Amniotic stem cell (primary cell): ENCODE measurements at places on chromosomes 1 and 21.

DNA sequence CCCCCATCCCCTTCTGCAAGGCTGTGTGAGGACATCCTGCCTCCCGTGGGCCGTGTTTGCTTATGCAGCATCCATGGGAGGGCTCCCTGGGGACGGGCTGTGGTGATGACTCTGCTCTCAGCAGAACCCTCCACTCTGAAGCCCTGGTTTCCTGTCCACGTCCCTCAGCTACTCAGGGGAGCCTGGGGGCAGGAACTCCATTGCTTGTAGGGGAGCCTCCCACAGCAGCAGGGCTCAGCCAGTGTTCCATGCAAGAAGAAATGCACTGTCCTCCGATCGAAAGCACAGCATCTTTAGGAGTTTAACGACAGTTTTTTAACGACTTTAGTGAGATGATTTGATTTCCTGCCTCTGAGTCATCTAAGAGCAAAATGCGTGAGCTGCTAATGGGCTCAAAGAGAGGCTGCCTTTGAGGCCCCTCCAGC lies 8.3 kb upstream of the KCNAB2 start:
- DNase-seq = no peak

- DNase-seq = no peak
These were observed 407.0 kb downstream of the AMY1C start for GRCh38 chr1:104156738-104157137.

- DNase-seq = no peak
These were observed 50.0 kb upstream of the BOLA1 start for GRCh38 chr1:149849111-149849946.

GRCh38 chr1:200392625-200393185 lies 17.1 kb downstream of the ZNF281 start:
- DNase-seq = no peak

DNA sequence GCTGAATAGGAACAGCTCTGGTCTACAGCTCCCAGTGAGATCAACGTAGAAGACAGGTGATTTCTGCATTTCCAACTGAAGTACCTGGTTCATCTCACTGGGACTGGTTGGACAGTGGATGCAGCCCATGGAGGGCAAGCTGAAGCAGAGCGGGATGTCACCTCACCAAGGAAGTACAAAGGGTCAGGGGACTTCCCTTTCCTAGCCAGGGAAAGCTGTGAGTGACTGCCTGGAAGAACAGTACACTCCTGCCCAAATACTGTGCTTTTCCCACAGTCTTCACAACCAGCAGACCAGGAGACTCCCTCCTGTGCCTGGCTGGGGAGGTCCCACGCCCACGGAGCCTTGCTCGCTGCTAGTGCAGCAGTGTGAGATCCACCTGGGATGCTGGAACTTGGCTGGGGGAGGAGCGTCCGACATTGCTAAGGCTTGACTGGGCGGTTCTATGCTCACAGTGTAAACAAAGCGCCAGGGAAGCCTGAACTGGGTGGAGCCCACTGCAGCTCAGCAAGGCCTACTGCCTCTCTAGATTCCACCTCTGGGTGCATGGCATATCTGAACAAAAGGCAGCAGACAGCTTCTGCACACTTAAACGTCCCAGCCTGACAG lies 14.7 kb downstream of the CR1L start:
- no peak for DNase-seq

DNA sequence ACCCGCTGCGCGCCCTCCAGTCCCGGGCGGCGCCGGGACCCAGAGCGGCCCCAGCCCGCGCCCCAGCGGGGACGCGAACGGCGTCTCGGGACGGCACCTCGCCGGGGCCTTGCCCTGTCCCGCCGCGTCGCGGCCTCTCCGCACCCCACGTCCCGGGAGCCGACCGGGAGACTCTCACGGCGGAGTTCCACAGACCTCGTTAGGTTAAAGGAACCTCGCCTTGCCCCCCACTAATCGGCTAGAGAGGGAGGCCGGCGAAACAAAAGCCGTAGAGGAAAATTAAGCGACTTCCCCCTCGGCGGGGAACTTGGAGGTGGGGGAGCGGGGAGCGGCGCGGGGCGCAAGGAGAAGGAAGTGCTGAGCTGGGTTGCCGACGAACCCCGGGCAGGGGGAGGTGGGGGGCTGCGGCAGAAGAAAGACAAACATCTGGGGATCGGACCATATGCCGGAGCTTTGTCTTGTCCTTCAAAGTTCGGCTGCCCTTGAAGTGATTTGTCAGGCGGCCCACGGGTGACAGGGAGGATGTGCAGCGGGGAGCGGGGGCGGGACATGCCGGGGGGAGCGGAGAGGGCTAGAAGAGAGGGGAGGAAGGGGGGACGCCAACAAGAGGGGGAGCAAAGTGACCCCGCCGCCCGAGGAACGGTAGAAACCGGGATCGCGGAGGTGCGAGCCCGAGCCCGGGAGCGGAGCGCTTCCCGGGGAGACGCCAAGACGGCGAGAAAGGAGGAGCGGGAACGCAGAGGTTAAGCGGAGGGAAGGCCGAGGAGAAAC lies 120.0 kb upstream of the RRP15 start:
- DNase-seq = no peak

DNA sequence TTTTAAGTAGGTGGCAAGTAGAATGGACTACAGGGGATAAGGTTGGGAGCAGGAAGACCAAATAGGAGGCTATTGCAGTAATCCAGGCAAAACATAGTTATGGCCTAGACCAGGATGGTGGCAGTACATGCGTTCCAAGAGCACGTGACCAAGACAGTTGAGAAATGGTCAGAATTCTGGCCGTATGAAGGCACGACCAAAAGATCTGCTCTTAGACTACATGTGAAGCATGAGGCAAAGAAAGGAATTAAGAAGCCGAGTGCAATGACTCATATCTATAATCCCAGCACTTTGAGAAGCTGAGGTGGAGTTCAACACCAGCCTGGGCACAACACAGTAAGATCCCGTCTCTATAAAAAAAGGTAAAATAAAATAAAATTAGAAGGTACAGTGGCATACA lies 71.3 kb downstream of the LUZP1 start:
- no peak for DNase-seq

GRCh38 chr1:156707417-156708217 lies 2.2 kb upstream of the CRABP2 start:
- no peak for DNase-seq

DNA sequence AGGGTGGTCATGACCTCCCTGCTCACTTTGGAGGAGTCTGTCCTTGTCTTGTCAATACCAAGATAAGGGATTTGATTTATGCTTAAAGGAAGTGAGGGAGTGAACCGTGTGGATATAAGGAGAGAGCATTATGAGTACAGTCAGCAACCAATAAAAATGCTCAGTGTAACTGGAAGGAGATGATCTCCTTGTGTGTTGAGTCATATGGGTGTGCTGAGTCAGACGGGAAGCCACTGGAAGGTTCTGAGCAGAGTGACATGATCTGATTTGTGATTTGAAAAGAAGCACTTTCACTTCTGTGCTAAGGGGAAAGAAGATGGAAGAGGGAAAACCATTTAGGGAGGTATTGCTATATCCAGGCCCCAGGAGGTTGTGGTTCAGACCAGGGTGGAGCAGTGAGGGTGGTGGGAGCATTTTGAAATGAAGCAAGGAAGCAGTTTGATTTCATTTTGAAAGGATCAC lies 2.5 kb upstream of the BCL10 start:
- peak; percentile 86 for DNase-seq

DNA sequence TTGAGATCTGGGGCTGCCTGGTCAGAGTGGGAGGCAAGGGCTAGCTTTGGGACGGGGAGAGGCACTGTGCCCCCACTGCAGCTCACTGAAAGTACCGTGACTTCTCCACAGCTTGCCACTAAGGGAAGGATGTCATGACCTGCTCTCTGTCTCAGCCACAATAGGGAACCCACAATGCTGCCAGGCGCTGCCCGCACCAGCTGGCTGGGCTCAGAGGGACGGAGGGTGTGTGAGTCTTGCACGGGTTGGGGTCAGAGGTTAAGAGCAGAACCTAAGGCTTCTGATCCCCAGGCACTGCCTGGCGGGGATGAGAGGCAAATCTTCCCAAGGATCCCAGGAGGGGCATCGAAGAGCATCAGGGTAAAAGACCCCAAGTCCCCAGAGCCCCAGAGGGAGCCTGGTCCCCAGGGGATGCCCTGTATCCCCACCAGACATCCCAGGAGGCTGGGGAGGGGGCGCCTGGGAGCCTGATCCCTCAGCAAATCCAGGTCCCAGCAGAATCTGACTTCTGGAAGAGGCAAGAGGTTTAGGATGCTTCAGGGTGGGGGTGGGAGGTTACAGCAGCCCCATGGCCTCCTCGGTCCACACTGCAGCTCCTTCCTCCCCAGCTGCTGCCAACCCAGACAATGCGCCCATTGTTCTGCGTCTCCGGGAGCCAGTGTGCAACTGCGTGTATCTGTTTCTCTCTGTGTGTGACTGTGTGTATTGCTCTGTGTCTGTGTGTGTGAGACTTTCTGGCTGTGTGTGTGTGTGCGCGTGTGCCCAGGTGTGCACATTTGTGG lies 2.0 kb upstream of the MARCKSL1 start:
- DNase-seq = no peak

- no peak for DNase-seq
These were observed 11.3 kb downstream of the CCDC24 start for GRCh38 chr1:44002606-44003157.

- no peak for DNase-seq
These were observed 22.5 kb downstream of the DISP3 start for GRCh38 chr1:11501491-11501897.

GRCh38 chr21:46152927-46153246 lies 2.5 kb downstream of the FTCD start:
- no peak for DNase-seq

DNA sequence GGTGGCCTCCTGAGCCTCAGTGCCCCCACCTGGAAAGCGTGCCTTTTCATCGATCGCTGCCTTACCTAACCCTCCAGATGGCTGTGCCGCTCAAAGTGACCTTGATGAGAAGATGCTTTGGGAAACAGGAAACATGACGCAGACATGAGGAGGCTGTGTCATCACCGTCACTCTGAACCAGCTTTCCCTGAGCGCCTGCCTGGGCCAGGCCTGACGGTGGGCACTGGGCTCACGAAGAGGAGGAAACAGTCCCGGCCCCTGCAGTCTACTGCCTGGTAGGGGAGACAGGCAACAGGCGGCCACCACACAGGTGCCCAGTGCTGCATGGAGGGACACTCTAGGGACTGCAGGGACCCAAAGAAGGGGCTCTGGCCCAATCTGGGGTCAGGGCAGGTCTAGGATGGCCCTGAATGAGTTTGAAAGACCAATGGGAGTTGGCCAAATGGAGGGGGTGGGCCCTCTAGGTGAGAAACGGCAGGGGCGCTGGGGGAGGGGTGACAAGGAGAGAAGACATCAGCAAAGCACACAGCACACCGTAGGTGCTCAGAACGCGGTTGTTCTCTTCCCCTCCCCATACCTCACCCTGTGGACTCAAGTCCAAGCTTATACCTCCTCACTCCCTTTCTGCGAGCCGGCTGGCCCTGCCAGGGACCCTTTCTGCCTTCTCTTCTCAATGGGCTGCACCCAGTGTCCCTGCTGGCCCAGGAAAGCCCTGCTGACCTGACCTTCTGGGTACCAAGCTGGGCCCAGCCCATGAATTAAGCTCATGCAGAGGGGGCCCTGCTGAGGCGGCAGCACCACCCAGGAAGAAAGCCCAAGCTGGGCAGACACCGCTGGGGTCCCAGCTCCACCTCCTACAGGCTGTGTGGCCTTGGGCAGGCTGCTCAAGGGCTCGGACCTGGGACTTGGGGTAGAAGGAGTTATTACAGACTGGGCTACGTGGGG lies 44.9 kb downstream of the GLIS1 start:
- no peak for DNase-seq

GRCh38 chr21:43315244-43316137 lies 111.4 kb downstream of the SIK1 start:
- DNase-seq = no peak

DNA sequence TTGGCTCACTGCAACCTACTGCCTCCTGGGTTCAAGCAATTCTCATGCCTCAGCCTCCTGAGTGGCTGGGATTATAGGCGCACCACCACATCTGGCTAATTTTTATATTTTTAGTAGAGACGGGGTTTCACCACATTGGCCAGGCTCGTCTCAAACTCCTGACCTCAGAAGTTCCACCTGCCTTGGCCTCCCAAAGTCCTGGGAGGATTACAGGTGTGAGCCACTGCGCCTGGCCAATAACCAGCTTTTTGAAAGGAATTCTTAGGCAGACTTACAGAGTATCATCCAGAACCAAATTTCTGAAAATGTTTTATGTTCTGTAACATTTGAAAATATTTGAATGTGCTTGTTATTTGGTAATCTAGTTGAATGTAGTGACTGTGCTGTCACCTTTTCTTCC lies 14.6 kb downstream of the BTF3L4 start:
- no peak for DNase-seq

GRCh38 chr1:19512545-19512944 lies 27.2 kb upstream of the CAPZB start:
- DNase-seq = no peak

DNA sequence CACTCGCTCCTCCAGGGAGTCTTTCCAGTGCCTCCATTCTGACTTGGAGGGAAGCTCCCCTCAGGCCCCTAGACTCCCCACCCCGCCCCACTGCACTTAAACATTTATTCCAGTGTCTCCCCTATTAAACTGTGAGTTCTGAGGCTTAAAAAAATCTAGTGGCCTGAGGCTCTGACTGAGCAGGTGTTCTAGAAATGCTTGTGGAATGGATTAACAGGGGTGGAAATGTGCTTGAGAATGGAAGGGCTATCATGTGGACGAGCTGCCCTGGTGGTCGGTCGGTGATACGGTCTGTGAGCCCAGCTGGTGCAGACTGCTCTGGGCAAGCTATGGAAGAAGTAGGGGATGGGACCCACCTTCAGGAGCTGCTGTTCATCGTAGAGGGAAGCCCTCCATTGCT lies 130.2 kb downstream of the PEX14 start:
- DNase-seq = no peak

- DNase-seq = no peak
These were observed 24.3 kb upstream of the MYOC start for GRCh38 chr1:171676823-171677222.

GRCh38 chr1:81340239-81340638 lies 460.5 kb upstream of the ADGRL2 start:
- DNase-seq = no peak

GRCh38 chr1:99726818-99727217 lies 39.6 kb downstream of the FRRS1 start:
- DNase-seq = no peak

GRCh38 chr21:36384885-36385232 lies 333 bp upstream of the CHAF1B start:
- DNase-seq = no peak

DNA sequence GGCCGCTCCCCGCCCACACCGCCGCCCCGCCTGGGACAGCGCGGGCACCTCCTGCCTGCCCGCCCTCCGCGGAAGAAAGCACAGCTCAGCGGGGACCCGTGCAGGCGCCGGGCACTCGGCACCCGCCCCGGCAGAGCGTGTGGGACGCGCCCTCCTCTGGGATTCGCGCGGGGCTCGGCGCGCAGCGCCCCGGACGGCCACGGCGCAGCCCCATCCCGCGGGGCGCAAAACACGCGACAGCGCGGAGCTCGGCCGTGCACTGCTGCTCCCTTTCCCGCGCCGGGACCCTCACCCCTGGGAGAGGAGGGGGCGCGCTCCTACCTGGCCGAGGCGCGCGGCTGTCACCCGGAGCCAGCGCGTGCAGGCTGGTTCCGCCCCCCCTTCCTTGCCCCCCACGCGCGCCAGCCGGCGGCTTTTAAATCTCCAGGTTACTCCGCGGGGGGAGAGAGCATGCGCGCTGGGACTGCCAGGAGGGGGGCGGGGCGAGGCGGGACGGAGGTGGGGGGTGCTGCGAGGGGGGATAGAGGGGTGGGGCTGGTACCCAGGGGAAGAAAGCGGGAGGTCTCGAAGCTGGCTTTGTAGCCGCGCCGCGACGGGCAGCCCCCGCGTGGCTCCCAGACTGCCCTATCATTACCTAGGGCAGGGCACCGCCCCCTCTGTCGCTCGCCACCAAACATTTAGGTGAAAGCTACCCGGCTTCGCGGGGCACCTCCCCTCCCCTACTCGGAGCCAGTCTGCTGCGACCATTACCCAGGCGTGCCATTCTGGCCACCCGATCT lies at the start of gene SLC45A3:
TSS of gene SLC45A3 (minus strand) at position 437 of the 779 bp plus-strand sequence. CDS start 15,853 bp downstream, outside the sequence.
- DNase-seq = no peak

GRCh38 chr1:150841626-150842025 lies 33.6 kb upstream of the CTSK start:
- no peak for DNase-seq
